ENCODE measurements at places on chromosomes 4 and X.

- no peak for DNase-seq
These were observed 12.4 kb upstream of the NKX1-1 start for GRCh38 chr4:1418494-1419285.

GRCh38 chrX:69145714-69146113 lies 19.5 kb downstream of the PJA1 start:
- DNase-seq, result no peak

DNA sequence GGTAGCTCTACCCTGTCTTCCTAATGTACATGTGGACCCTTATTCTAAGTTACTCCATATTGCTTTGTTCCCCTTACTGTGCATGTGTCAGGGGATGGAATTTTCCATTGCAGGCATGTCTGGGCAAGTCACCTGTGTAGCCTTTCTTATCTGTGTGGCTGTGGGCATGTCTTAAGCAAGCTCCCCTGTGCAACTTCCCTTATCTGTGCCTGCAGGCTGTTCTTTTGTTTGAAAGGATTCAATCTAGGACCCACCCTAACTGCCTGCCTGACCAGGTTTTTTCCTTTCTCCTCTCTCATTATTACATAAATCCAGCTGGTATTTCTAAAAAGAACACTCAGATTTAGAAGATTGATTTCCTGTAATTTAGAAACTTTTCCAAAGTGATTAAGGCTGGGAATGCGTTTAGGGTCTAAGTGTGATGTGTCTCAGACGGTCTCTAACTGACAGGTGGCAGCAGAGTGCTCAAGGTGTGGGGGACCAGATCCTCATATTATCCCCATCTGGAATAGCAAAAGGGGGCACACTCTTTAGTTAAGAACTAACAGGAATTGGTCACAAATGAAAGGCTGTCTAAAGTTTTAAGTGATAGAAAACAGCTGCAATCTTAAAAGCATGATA lies 198.9 kb upstream of the PPP1R2C start:
- no peak for DNase-seq

DNA sequence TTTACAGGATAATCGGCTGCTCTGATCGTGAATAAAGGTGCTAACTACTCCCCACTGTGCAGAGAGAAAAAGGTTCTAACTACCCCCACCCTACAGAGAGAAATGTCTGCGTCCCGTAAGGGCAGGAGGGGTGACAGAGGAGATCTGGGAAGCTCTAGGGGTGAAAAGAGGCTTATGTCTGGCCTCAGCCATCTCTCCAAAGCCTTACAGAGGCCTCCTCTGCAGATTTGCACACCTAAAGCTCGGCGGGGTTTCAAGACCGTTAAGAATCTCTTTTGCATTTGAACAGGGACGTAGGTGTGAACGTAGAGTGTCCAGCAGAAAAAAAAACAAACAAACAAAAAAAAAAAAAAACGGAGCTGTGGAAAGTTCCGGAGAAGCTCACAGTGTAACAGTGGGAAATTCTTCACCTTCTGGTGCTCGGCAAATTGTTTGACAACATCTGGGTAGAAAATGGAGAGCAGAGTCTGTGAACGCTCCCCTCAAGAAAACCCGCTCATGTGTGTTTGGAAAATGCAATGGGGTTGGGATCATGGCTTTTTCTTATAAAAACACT lies 161.0 kb downstream of the SHOX start:
- DNase-seq, result no peak

GRCh38 chrX:46770000-46770816 lies 11.3 kb upstream of the SLC9A7 start:
- no peak for DNase-seq

DNA sequence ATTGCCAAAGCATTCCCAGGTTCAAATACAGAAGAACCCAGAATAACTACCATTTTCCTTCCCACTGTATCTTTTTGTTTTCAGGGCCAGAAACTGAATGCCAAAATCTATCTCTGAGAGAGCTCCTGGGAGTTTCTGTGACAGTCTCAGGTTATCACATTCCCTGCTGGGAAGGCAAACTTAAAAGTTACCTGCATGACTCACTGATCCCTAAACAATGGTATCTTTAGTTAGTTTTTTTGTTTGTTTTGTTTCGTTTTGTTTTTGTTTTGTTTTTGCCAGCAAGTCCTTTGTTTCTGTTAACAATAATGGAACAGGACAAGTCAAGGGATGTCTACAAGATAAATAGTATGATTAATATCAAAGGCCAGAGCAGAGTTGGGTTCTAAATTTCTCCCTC lies 34.3 kb downstream of the PAPSS1 start:
- no peak for DNase-seq

GRCh38 chr4:135838889-135839288 lies 1637.3 kb upstream of the PABPC4L start:
- DNase-seq, result no peak

- DNase-seq, result no peak
These were observed 20.7 kb downstream of the OFD1 start for GRCh38 chrX:13755254-13755653.

GRCh38 chr4:76023389-76023788 lies at the start of gene CXCL10:
CXCL10 (minus strand) TSS chr4:76023497; CDS start chr4:76023431, 66 bp downstream.
- DNase-seq, result no peak

DNA sequence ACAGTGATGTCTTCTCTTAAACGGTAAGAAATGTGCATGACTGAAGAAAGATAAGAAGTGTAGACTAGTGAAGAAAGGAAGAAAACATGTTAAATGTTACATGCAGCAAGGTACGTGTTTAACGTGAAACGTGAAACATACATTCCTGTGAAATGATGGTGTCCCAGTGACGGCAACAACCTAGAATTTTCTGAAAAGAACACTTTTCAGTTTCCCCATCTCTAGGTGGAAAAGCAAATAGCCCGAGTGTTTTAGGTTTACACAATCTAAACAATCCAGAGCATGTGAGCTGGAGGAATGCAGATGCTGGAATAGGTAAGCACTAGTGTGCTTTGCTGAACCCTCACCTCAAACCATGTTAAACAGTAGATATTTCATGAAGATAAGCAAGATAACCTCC lies 60.7 kb downstream of the CLNK start:
- no peak for DNase-seq

- no peak for DNase-seq
These were observed 165.3 kb upstream of the LEF1 start for GRCh38 chr4:108334031-108334430.

DNA sequence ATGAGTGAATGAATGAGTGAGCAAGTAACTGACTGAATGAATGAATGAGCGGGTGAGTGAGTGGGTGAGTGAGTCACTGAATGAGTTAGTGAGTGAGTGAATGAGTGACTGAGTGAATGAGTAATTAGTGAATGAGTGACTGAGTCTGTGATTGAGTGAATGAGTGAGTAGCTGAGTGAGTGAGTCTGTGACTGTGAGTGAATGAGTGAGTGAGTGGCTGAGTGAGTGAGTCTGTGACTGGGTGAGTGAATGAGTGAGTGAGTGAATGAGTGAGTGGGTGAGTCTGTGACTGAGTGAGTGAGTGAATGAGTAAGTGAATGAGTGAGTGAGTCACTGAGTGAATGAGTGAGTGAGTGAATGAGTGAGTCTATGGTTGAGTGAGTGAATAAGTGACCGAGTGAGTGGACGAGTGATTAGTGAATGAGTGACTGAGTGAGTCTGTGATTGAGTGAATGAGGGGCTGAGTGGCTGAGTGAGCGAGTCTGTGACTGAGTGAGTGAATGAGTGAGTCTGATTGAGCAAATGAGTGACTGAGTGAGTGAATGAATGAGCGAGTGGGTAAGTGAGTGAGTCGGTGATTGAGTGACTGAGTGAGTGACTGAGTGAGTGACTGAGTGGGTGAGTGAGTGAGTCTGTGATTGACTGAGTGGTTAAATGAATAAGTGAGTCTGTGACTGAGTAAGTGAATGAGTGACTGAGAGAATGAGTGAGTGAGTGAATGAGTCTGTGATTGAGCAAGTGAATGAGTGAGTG lies 223.0 kb upstream of the PSAPL1 start:
- no peak for DNase-seq

DNA sequence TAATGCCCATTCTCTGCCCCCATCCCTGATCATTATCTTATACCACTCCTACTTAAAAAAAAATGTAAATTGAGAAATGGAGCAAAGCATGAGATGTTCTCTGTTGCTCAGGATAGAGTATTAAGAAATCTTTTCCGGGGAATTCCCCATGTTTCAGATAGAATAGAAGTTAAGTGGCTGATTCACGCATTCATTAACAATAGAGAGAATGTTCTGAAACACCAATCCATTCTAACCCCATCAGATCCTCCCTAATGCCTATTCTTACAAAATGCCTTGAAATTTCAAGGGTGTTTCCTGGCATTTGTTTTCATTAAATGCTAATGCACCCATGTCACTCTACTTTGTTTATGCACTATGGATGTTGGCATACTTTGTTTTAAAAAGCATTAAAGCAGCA lies 101.1 kb downstream of the AREG start:
- no peak for DNase-seq

GRCh38 chr4:108693211-108693610 lies 42.8 kb downstream of the OSTC start:
- DNase-seq, result no peak

- DNase-seq, result no peak
These were observed 4.0 kb downstream of the C4orf46 start for GRCh38 chr4:158667651-158668198.

- no peak for DNase-seq
These were observed 497 bp downstream of the HPGD start for GRCh38 chr4:174521800-174522182.

GRCh38 chrX:828411-828959 lies 197.9 kb downstream of the SHOX start:
- no peak for DNase-seq

DNA sequence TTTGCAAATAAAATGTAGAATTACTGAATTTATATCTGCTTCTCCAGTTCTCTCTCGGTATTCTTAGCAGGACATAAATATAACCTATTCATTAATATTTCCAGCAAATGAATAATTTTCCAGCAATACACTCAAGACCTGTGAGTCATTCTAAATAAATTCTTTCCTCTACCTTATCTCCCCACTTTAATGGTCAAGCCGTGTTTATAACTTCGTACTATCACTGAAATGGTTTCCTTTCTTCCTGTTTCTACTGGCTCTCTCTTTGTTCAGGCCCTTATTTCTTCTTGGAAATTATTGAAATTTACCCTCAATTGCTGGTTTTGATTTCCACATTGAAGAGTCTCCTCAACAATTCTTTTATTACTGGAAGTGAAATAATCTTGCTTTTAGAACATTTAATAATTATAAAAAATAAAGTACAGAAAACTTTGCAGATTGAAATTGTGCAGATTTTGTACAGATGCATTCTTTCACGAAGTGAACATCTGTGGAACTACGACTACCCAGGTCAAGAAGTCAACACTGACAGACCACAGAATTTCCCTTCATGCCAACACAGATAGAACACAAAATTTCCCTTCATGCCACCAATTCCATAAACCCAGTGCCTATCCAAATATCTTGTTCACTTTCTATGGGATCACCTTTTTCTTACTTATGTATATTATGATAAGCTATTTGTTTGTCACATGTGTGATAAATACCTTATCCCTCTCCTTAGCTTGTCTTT lies 205.7 kb downstream of the FAT4 start:
- DNase-seq, result no peak

DNA sequence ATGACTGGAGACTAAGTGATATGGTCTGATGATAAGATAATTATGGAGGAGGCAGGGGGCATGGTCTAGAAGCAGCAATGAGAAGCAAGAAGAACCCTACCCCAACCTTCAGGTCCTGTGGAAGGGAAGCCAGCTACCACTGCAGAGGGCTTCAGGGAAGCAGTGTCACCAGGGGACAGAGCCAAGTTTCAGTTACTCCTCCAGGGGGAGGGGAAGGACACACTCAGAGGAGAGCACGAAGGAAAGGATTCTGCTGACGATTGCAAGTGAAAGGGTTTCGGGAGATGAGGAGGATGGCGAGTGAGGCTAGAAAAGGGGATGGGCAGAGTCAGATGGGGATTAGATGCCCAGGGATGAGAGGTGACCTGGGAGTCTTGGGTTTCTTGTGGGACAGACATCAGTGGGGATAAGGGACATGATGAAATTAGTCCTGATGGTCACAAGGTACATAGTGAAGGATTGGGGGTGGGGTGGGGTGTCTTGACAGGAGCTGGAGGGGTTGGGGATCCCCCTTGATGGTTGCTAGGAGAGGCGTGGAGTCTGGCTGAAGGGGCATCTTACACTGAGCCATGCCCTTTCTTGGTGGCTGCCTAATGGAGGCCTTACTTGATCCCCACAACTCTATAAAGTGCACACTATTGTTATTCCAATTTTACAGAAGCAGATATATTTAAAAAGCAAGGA lies 45.4 kb downstream of the TIGD4 start:
- DNase-seq, result no peak

GRCh38 chr4:24799544-24800324 lies 4.4 kb downstream of the SOD3 start:
- DNase-seq, result no peak

DNA sequence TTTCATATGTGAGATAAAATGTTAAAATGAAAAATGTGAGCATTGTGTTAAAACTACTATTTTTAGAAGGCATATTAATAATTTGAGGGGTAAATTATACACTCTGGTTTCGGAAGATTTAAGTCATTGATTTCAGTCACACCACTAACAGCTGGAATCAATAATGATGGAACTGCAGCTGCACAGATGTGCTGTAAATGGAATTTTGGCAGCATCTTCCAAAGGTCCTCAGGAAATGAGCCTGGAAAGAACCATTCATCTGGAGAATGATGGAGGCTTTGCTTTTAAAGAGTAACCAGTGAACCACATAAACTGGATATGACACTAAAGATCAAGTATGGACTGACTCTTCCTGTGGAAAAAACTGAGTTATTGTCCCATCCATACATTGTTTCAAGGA lies 759.0 kb upstream of the EPHA5 start:
- DNase-seq, result no peak

- no peak for DNase-seq
These were observed 4.3 kb downstream of the ARHGAP4 start for GRCh38 chrX:153921511-153922446.

- no peak for DNase-seq
These were observed 122.5 kb upstream of the TEX13D start for GRCh38 chrX:124209792-124210576.

DNA sequence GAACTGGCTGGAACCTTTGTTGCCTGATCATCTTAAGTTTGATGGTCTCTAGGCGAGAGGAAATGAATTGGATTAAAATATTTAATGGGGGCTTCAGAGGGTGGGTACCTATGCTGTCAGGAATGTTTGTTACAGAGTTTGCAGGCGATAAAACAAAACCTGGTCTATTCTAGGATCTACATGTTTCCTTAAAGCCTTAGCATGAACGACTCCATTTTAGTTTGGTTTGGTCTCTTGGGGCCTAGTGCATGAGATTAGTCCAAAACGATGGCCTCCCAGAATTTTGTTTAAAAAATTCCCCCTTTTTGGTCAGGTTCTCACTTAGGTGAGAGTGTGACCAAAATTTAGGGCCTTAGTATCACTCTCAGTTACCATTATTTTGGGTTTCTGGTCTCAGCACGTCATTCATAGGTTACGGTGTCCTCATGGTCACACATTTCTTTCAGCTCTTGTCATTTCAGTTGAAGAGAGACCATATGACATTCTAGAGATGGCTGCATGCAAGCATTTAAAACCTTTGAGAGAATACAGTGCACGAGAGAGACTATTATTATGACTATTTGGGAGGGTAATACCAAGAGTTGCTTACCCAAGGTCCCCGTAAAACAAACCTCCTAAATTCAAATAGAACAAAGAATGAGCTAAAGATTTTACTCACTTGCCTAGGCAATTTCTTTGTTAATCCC lies 13.8 kb downstream of the MOB1B start:
- no peak for DNase-seq
